ENCODE measurements at places on chromosomes 7 and 10.

DNA sequence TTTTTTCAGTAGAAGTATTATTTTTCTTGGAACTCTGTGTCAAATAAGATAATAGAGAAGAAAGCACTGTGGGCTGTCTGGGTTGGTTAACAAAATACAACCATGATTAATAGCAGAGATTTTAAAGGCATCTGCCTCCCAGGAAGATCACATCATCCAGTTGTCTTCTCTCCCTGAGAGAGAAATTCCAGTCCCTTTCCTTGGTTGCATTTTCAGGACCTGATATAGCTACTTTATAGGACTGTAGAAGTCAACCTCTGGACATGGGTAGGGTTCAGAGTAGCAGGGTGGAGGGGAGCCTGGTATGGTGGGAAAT is 309.9 kb upstream of the IGFBP3 start:
- DNase-seq = no peak

DNA sequence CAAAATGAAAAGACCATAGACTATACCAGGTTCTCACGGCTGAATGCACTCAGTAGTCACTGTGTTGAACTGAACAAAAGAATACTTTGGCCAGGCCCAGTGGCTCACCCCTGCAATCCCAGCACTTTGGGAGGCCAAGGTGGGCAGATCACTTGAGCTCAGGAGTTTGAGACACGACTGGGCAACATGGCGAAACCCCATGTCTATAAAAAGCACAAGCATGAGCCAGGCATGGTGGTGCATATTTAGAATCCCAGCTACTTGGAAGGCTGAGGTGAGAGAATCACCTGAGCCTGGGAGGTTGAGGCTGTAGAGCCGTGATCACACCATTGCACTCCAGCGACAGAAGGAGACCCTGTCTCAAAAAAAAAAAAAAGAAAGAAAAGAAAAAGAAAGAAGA is 12.5 kb downstream of the SFXN4 start:
- no peak for DNase-seq

DNA sequence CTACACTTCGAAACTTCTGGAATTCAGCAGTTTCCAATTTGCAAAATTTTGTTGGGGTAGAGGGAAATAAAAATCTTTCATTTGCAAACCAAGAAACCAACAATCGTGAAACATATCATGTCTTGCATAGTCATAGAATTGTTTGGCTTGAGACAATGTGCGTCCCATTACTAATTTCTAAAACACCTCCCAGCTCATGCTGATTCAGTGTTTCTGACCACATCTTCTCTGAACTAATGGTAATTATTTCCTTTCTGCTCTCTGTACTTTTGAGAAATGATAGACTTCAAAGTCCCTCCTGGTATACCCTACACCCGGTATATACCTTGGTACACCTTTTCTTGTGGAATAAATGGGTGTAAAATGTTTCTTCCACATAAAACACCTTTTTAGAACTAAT is 41.8 kb upstream of the TSPAN13 start:
- DNase-seq = no peak

GRCh38 chr10:32104181-32104580 is 48.0 kb upstream of the KIF5B start:
- no peak for DNase-seq

- DNase-seq = no peak
These were observed 17.3 kb downstream of the TPK1 start for GRCh38 chr7:144818511-144818910.

Measured in NCI-H1048 (cell line).